ENCODE measurements at places on chromosomes 7 and 10.

GRCh38 chr10:123991611-123992570 is 100.3 kb upstream of the CPXM2 start:
- DNase-seq, result no peak

- DNase-seq, result no peak
Observed at GRCh38 chr7:31954500-31954899, 115.7 kb downstream of the PDE1C start.

- no peak for DNase-seq
Observed at GRCh38 chr10:30387646-30388243, 38.7 kb upstream of the MTPAP start.

GRCh38 chr7:90580051-90580450 is 16.1 kb upstream of the CDK14 start:
- no peak for DNase-seq

- DNase-seq, result no peak
Observed at GRCh38 chr10:3972460-3973301, 187.7 kb upstream of the KLF6 start.

DNA sequence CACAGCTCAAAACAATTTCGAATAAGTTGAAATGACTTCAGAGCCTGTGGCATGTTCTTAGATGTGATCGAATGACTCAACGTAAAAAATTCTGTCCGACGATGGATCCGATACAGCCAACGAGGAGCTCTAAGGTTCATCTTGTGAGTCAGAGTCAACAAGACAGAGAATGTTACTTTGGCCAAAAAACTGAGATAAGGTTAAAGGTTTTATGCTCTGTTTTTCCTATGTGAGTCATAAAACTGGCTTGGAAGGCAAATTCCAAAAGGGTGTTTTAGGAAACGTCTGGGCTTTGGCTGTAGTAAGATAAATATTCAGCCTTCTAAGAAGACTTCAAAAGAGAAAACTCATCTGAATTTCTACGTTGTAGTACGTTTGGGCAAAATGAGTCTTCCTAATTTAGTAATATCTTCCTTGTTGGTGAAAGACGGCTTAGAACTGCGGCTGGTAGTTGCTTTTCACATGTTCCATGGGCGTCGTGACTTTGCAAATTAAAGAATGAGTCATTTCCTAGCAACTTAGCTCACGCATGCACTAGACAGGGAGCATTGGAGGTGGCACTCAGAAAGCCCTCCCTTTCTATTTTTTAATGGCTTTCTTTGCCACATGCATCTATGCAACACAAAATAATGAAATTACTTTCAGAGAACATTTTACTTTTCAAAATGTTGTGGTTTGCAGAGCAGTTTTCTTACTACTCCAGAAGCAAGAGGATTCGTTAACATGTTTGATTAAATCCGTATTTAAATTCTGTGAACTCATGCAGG is 28.2 kb downstream of the PFKP start:
- no peak for DNase-seq

- DNase-seq, result no peak
Observed at GRCh38 chr10:18312374-18313139, 172.3 kb downstream of the CACNB2 start.

- DNase-seq, result no peak
Observed at GRCh38 chr10:91771907-91772306, 26.3 kb upstream of the TNKS2 start.

DNA sequence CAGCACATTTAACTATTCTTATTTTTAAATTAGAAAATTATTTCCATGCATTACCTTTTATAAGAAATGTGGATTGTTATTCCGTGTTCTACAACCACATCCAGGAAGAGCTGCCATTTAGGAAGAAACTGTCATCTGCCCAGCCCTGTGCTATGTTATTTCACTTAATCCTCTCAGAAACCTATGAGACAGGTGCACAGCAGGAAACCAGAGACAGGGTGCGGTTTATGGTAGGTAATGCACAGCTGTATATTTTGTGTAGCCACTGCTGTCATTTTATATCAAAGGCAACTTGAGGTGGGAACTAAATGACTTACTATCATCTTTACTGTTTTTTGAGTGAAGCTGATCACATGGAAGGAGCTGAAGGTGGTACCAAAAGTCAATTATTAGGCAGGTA is 232.3 kb downstream of the MAGI2 start:
- DNase-seq, result no peak

DNA sequence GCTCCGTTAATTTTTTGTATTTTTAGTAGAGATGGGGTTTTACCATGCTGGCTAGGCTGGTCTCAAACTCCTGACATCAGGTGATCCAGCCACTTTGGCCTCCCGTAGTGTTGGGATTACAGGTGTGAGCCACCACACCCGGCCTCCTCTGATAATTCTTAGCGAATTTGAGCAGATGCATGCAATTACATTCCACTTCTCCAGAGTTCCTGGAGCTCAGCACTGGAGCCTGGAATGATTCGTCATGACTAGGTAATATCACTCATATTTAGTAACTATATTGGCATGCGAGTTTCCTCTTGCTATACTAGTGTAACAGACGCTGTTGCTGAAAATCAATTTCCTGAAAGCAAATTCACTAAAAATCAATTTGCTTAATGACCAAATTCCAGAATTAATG is 86.8 kb downstream of the MKX start:
- DNase-seq, result no peak

- DNase-seq, result no peak
Observed at GRCh38 chr7:5383314-5384098, 40.1 kb downstream of the TNRC18 start.

DNA sequence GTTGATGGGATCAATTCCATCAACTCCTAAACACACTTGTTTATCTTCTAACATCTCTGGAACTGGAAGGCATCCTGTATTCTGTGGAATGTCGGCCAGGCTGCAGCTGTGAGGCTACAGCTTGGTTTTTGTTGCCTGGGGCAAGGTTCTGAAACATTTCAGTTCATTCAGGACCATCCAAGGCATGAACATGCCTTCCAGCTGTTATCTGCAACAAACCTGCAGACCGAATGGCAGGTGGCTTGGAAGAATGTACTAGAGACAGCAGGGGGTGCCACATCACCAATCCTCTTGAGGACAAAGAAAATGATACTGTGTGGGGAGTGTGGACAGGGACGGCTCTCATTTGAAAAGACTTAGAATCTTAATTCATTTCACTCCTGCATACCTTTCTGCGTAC is 12.4 kb downstream of the PAPOLB start:
- DNase-seq, result peak; percentile 6

- no peak for DNase-seq
Observed at GRCh38 chr7:11461946-11462345, 370.1 kb downstream of the THSD7A start.

DNA sequence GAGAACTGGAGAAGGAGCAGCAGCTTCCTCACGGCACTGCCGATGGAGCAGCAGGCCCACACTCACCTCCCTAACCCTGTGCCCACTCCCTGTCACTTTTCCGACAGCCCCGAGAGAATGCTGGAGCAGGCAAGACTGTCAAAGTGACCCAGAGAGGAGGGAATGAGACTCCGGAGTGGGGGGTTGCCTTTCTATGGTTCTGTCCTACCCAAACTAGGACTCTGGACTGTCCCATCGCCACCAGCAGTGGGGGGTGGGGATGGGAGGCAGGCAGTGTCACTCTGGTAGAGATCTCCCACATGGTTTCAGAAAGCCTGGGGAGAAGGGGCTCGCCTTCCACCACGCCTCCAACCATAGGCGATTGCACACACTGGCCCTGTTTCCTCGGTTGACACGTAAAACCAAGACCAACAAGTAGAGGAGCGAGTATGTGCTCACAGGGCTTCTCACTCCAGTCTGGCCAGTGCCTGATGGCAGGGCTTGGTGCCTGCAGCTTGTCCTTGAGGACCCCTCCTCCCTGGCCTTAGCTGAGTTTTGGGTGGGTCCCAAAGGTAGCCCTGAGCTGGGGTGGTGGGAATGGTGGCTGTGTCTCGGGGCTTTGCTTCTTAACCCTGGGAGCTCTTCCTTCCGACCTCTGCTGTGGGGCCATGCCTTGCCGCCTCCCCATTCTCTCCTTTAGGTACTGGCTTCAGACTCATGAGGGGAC is 148.5 kb downstream of the PTPN20 start:
- no peak for DNase-seq

GRCh38 chr7:143929224-143929920 is 5.7 kb upstream of the OR2F2 start:
- DNase-seq, result no peak

GRCh38 chr7:24025094-24025493 is 258.9 kb upstream of the NPY start:
- no peak for DNase-seq

DNA sequence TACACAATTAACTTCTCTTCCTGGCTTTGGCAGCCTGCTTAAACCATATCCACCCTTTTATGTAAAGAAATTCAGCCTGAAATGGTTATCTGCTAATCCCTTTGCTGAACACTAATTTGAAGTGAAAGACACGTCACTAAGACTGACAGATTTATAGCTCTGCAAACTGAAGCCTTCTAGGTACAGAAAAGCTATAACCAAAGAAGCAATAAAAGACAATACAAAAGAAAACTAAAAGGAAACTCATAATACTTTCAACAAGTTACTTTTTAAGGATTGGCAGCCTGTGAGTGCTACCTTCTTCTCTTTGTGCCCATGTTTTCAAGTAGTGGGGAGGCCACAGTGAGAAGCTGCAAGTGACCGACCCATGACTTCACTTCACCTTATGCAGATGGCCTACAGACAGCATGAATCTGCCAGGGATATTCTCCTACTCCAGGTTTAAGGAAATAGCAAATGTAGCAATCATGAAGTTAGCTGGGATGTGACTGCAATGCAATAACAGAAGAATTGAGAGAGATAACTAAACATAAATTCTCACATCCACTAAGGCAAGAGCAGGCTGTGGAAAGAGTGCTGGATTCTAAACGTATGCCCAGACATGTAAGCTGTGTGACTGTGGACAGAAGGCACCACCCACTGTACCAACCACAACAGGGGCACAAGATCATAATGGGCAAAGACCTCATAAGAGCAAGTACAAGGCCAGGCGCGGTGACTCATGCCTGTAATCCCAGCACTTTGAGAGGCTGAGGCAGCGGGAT is 10.7 kb upstream of the SPOCK2 start:
- no peak for DNase-seq

- DNase-seq, result no peak
Observed at GRCh38 chr10:3775696-3776551, 9.1 kb downstream of the KLF6 start.

DNA sequence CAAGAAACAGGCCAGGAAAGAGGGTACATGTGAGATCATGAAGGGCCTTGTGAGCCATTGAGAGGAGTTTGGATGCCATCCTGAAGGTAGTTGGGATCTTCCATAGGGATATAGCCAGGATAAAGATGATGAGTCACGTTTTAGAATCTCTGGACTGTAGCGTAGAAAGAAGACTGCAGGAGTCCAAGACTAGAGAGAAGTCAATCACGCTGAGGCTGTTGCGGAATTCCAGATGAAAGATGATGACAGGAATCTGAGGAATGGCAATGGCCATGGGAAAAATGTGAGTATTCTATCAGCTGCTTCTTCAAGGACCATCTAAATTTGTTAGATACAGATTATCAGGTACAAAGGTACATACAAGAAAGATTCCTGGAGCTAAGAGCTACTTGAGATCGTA is 711.3 kb downstream of the GRM8 start:
- no peak for DNase-seq

GRCh38 chr7:47546733-47547494 is 35.0 kb downstream of the TNS3 start:
- DNase-seq, result no peak

GRCh38 chr7:11231190-11231589 is 257.5 kb downstream of the PHF14 start:
- DNase-seq, result no peak

GRCh38 chr7:72391821-72392377 is 20.2 kb downstream of the CALN1 start:
- DNase-seq, result no peak

DNA sequence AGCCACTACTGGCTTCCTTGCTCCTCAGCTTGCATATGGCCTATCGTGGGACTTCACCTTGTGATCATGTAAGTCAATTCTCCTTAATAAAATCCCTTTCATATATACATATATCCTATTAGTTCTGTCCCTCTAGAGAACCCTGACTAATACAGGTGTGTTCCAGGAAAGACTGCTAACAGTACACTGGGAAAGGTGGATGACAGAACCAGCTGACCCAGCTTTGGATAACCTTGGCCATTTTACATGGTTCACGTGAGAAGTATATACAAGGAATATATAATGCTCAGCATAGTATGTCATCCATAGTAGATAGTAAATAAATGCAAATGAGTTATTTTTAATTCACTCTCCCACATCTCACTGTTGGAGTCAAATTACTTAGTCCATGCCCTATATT is 1003.5 kb downstream of the SORCS3 start:
- no peak for DNase-seq

DNA sequence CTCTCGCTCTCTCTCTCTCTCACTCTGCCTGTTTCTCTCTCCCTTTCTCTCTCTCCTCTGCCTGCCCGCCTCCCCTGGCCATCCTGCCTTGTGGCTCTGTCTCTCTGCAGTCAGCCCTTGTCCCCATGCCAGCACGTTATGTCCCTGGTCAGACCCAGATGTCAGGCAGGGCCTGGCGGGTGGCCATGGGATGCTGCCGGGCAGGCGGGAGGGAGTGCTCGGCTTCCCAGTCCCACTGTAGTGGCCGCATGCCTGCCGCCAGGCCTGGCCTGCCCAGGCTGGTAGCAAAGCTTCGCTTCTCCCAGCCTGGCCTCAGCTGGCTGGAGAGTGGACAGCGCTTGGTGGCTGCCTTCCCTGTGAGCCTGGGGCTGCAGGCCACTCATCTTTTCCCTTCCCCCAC is 121.5 kb upstream of the ZNF716 start:
- DNase-seq, result no peak

- DNase-seq, result no peak
Observed at GRCh38 chr10:34821587-34822585, 6.8 kb upstream of the PARD3 start.

- DNase-seq, result no peak
Observed at GRCh38 chr10:13925971-13926780, 339.4 kb downstream of the PRPF18 start.

- DNase-seq, result no peak
Observed at GRCh38 chr7:113636727-113637421, 281.9 kb downstream of the PPP1R3A start.

DNA sequence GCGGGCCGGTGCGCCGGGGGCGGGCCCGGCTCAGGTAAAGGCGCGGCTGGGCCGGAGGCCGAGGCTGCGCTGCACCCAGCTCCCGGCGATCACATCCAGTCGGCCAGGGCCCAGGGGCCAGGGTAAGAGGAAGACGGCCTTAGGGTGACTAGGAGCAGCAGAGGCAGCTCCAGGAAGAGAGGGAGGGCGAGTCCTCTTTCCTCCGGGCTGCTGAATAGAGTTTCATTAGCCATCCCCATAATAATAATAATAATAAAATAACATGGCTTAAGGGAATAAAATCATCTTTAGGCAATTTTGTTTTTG is 44.8 kb upstream of the CDK1 start:
- no peak for DNase-seq

DNA sequence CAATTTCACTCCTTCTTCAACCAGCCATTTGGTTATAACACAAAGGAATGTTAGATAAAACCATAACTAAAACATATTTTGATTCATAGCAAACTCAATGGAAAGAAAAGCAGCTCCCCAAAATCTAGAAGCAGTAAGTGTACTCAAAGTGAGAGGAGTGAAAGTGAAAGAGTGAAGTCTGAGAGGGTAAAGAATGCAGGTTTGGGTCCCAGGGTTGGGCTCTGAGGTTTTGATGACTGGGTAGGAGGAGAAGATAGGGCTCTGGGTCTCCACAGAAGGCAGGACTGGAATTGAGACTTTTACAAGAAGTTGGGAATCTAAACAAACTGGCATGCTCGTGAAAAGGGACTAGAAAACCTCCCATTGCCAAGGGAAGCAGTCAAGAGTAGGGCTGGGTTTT is 85.4 kb upstream of the RSU1 start:
- no peak for DNase-seq
